ENCODE measurements at places on chromosomes 4 and X. TPM values are rescaled to one million over a fixed set of nuclear protein-coding genes. Genes with fewer than 3 reads are reported as not detected.
A peak's percentile ranks its signal among the peaks of the same experiment; 100 is the strongest.

- peak; percentile 40 for DNase-seq
Measured at GRCh38 chrX:3638280-3638873, 75.1 kb downstream of the PRKX start.

The CLDN2 gene
- total RNA-seq = not detected

DNA sequence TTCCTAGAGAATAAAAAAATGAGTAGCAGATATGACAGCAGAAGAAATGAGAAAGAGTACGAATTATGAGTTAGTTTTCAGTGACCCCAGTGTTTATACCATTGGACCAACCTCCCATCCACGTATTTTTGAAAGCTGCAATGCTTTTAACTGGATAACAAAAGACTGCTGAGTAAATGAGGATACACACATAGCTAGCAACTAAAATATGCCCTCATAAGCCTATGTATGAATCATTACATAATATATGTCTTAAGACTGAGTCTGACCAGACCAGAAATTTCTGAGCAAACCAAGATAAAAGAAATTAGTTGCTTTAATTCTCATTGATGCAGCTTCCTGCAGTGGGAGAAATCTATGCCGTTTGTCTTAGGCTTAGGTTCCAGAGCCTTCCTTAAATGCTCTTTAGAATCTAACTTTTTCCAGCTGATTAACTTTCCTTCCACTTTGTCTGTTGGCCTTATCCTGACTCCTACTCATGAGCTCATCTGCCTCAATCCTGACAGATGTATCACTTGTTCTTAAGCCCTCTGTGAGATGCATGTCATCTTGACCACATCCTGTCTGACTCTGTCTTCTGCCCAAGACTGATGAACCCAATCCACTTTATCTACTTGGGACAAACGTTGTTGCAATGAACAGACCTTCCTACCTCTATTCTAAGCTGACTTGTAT lies 301.4 kb upstream of the AADAT start:
- no peak for DNase-seq

DNA sequence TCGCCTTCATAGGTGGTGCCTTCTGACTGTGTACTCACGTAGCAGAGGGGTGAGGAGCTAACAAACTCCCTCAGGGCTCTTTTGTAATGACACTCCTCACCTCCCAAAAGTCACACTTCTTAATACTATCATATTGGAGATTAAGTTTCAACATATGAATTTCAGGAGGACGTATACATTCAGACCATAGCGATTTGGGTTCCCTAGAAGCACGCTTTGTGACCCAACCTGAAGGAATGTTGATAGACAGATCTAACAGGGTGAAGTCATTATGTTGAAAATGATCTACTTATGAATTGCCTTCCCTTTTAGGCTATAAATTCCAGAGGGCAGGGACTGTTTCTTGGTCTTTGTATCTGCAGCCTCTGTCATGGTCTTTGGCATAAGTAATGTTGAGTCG lies 3.2 kb upstream of the KLHL34 start:
- no peak for DNase-seq

- no peak for DNase-seq
Measured at GRCh38 chr4:19285146-19285545, 966.6 kb upstream of the SLIT2 start.

DNA sequence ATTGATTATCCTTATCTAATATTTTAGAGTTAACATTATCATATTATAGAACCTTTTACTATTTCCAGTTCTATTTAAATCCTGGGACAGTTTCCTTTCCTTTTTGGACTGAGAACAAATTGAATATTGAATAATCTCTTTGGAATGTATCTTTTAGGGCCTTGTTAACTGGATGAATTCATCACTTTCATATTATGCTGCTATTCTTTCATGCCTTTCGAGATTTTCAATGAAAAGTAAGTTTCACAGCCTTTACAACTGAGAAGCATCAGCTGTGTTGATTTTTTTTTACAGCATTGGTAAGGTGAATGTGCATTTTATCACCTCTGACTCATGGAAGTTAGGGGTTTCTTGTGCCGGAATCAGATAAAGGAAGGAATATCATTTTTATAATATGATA lies 39.6 kb downstream of the PDLIM5 start:
- DNase-seq = no peak

The SUPT20HL2 gene
- total RNA-seq = not detected

GRCh38 chrX:77918568-77918967 lies 8.1 kb downstream of the ATP7A start:
- no peak for DNase-seq

The BEND2 gene
- not detected for total RNA-seq

DNA sequence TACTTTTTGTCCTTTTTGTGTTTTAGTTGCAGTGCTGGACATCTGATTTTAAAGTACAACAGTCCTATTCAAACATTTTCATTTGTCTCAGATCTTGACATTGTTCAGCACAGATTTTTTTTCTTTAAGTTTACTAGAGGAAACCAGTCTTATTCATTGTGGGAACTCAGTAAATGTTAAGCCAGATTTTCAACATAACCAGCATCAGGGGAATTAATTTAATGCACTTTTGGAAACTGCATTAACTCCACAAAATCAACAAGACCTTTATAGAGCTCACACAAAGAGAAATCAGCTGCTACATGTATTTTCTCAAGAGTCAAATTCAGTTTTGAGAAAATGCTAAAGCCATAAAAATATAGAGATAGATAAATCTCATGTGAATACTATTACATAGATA lies 9.9 kb downstream of the CPE start:
- no peak for DNase-seq

The GRK4 gene
- 1.2 TPM for total RNA-seq

DNA sequence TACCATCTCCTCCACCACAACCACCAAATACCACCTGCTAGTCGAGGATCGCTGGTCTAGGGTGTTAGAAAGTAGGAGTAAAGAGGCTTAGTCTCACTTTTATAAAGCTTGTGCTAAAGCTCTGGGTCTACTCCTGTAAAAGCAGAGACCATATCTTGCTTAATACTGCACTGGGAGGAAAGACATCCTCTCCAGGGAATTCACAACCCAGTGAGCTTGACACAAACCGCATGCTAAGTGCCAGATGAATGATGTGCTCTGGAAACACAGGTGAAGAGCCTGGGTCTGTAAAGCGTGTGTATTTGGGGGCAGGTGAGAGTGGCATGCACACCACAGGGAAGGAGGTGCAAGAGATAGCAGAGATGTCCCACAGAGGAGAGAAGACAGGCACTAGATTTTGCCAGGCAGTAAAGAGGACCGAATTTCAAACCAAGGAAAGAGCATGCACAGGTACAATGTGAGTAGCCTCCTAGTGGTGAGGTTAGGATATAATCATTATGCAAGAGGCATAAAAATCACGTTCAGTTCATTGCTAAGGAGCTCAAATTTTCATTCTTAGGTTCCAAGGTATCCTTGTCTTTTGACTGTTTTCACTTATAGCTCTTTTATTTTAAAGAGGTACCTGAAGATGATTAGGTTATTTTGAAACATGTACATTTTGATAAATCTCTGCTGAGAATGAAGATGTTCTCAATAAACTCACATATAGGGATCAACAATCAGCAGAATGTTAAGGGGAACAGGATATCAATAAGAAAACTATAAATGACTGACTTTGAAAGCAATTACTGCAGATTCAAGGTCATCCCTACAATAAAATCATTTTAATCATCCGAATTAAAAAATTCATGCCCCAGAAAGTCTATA lies 20.7 kb downstream of the TAPT1 start:
- DNase-seq = no peak

DNA sequence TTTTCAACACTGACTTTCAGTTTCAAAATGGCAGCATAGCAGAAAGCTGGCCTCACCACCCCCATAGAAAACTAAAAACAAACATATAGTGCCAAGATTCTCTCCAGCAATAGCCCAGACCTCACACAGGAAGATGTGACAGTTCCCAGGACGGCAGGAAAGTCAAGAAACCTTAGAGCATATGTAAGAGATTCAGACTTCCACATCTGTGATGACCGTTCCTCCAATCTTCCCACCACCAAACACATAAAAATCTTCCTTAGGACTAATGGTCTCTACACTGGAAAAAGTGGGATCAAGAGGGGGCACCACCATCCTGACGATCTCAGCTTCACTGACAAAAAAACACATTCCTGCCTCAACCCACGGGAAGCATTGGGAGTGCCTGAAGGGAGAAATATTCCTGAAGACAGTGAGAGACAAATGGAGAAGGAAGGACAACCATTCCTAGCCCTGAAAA lies 134.1 kb upstream of the CPXCR1 start:
- no peak for DNase-seq

DNA sequence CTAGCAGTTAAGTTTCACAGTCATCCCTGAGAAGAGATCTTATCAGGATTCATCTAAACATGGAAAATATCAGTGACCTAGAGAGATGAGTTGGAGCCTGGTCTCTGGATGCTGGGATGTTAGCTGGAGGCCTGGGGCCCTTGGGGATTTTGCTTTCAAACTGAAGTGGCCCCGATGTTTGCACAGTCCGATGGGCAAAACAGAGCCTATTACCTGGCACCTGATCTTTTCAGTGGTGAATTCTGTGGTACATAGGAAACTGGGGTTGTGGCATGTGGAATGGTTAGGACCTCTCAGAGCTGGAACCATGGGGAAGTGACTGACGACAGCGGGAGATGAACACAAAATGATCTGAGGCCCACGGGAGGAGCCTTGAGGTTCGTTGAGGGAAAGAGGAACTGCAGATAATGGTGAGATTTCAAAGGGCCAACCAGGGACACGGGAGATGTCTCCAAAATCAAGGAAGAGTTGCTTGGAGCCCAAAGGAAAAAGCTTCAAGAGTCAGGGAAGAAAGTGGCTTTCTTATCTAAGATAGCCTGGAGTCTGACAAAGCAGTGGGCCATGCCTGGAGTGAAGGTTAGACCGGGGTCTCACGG lies 17.8 kb upstream of the TENM3 start:
- DNase-seq = no peak

- DNase-seq = no peak
Measured at GRCh38 chr4:124104628-124105027, 607.9 kb downstream of the ANKRD50 start.

GRCh38 chr4:960140-960635 lies 13.2 kb downstream of the DGKQ start:
- no peak for DNase-seq

The RBBP7 gene
- total RNA-seq = 130 TPM

GRCh38 chrX:132631579-132632232 lies 142.9 kb upstream of the MBNL3 start:
- DNase-seq = no peak

The OCIAD1 gene
- total RNA-seq = 83.7 TPM

DNA sequence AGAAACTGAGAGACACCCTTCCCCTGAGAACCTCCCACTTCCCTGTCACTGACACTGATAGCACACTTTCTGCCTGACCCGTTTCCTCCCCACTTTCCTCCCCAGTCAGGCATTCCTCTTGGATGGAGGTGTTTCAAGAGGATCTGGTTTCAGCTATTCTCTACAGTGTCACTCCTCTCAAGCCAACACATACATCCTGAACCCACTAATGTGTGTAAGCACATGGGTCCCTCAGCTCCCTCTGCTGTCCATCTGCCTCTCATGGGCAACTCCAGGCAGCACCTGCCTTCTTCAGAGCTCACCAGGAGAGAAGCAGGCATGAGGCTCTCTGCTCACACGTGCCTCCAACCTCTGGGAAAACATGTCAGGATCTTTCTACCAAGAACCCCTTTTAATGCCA lies 207.6 kb downstream of the NAF1 start:
- no peak for DNase-seq

DNA sequence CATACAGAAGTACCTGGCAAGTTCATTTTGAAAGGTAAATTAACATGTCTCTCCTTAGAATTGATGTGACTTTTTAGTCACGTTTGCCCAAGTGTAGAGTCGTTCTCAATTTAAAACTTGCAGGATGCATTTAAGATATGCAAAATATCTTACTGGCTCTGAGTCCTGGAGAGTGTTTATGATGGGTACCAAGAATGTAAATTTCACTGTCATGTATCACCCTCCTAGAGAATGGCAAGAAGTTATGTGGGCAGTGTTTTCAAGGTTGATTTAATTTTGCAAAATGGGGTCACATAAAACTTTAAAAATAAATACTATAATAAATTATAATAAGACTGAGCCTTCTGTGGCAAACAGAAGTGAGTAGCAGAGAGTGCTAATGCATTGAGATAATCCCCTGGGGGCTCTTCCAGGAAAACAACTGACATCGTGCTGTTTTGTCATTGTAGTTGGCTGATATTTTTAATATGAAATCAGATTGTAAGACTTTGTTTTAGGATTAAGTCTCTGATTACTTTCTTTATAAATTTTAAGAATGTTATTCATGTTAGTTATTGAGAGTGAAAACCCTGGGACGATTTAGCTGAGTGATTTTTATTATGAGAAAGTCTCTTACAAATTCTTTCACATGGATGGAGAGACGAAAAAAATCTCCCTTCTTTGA lies 103.0 kb downstream of the AFF1 start:
- DNase-seq = no peak

The CLGN gene
- not detected for total RNA-seq

The RASL11B gene
- total RNA-seq = 0.64 TPM

DNA sequence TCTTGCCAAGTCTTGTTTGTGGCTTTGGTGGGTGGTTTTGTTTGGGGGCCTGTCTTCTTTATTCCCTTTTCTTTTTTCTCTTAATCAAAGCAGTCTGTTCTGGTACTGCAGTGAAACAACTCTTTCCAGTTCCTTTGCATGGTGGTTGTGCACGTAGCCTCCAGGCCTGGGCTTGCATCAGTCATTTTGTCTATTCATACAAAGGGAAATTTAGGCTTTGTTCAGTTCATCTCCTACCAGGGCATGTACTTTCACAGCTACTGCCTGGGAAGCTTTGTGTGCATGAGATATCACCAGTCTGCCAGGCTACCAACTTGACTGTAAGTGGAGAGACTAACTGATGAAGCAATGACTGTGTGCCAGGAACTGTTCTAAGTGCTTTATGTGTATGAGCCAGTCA lies 8.5 kb downstream of the TRIM2 start:
- no peak for DNase-seq

The MAOB gene
- not detected for total RNA-seq

The HS3ST1 gene
- total RNA-seq = not detected

GRCh38 chr4:86720508-86721068 lies 126.5 kb downstream of the PTPN13 start:
- DNase-seq = no peak

- no peak for DNase-seq
Measured at GRCh38 chrX:24466025-24466424, 939 bp downstream of the PDK3 start.

DNA sequence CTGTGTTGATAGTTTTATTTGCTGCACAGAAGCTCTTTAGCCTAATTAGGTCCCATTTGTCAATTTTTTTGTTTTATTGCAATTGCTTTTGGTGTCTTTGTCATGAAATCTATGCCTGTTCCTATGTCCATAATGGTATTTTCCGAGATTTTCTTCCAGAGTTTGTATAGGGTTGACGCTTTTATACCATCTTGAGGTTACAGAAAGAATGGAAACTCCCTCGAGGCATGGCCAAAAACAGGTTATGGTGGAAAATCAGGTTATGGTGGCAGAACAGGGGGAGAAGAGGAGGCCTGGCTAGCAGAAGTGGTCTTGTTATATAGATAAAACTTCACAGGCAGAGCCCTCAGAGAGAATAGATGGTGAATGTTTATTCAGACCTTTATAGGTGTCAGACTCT lies 21.6 kb downstream of the OPHN1 start:
- no peak for DNase-seq

DNA sequence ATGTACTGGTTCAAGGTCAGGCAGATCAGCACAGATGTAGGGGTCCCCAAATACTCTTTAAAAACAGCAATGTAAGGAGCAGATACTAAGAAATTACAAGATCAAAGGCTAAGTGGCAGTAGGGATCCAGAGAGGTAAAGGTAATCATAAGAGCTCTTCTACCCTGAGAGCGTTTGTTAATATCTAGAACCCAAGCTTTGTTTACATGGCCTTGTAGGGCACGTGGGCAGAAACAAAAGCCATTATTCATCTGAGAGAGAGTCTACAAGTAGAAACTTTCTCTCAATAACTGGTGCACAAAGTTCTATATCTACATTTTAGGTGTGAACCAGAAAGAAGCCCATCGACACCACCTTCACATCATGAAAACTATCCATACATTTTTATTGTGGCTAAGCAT lies 225.6 kb upstream of the PCDH10 start:
- DNase-seq = no peak
